ENCODE measurements at places on chromosomes 4 and X. TPM values are rescaled to one million over a fixed set of nuclear protein-coding genes. Genes with fewer than 3 reads are reported as not detected.

GRCh38 chr4:150425161-150425560, 156.8 kb upstream of the MAB21L2 start:
- no peak for DNase-seq

GRCh38 chr4:107902715-107903114, 28.6 kb upstream of the CYP2U1 start:
- no peak for DNase-seq

DNA sequence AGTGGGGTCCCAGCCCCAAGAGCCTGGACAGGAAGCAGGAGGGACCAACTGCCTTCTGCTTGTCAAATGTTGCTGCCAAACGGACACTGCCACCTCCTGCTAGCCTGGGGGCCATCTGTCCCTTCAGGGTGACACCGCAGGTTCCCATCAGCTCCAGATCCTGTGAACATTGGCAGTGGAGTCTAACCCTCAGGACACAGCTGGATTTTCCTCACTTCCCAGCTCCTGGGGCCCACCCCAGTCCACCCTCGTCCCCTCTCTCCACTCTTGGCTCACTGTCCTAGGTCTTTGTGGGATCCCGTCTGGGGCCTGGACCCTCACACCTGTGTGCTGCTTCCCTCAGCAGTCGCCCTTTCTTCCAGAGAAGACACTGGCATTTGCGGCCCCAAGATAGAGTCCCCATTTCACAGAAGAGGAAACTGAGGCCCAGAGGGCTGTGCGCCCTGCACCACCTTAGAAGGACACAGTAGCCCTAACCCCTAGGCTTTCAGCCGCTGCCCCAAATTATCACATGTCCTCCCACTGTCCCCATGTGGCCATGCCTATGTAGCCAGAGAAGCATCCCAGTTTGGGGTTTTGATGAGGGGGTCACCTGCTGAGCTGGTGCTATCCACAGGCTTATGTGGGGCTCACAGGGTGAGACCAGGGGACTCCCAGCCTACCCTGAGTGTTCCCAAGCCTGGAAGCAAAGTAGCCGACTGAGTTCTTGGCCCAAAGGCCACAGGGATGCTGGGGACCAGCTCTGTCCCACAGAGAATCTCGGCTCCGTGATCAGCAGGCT, 20.1 kb downstream of the PPP2R2C start:
- DNase-seq, result no peak

DNA sequence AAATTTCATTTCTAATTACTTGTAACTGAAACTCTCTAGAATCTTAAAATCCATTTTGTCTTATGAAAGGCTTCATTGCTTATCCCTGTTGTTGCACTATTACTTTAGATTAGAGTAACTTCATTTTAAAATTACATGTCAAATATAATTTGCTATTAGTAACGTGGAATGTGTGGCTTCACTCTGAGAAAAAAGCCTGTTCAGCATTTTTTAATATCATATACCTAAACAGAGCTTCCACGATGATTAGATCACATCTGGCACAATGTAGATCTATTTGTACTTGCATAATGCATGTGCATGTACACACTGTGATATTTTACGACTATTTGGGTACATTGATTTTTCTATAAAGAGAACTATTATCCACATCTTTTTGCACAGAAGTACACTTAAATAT, 648.1 kb downstream of the RPA4 start:
- no peak for DNase-seq

DNA sequence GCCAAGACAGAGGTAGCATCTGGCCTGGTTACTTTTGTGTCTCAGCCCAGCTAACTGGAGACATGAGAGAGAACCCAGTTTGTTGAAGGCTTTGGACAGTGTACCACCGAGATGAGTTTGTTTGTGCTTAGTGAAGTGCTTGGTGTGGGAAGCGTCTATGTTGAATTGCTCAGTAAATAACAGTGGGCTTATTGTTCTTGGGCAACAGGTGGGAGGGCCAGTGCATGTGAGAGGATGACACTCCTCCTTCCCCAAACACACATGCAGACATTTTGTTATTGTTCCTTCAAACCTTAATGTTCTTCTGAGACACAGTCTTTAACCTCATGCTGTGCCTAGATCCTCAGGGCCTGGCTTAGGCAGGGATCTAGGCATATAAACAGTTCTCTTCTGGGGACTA, 39.7 kb downstream of the MSN start:
- DNase-seq, result no peak

GRCh38 chrX:154890990-154891639, 5.0 kb downstream of the F8A1 start:
- no peak for DNase-seq

- DNase-seq, result no peak
These were observed 11.2 kb downstream of the CDKN2AIP start for GRCh38 chr4:183455431-183456195.

DNA sequence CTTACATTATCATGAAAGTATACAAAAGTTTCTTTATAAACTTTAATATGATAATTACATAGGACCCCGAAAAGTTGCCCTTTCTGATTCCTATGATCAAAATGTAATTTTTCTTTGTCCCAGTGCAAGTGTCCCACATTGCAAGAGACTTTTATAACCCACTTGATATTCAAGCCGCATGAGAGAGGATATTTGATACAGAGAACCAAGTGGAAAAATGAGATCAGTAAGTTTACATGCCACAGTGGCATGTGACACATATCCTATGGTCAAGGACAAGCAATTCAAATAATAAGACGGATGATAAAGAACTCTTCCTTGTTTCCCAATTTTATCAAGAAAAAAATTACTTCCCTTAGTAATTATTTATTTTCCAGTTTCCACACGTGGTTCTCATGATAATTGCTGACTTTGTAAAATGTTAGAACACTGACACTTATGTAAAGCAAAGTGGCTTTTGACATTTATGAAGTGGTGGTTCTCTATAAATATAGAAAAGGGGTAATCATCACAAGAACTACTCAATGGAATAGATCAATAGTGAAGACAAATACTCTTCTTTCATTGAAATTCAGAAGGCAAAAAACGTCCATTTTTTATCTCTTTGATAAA, 273.7 kb upstream of the NOCT start:
- no peak for DNase-seq

GRCh38 chrX:53817548-53817947, 131.0 kb upstream of the HUWE1 start:
- no peak for DNase-seq

DNA sequence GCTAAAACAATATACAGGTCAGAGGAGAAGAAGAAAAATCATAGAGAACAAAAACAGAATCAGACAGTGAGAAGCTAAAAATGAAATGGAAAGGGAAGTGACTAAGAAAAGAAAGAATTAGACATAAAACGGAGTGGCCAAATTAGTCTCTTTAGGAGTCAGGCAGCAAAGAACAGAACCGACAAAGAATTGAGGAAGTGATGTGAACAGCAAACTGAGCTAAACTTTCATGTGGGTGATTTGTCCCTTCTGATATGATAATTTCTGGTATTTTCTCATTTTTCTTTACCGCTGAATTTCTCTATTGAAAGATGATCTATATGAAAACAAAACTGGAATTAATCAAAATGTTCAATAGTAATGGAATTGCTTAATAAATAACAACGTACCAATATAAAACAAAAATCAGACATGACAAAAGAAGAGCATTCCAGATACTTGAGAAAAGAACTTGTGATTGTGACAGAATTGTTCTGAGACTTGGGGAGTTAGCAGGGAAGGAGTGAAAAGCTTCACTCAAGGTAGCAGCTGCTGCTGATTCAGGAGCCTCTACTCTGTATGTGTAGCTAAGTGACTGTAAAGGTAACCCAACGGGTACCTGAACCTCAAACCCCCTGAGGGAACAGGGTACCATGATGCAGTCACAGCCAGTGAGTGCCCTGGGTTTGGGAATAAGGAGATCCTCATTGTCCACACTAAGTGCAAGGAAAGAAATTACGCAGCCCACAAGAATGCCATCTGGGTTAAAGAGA, 8.8 kb downstream of the TAPT1 start:
- DNase-seq, result no peak

DNA sequence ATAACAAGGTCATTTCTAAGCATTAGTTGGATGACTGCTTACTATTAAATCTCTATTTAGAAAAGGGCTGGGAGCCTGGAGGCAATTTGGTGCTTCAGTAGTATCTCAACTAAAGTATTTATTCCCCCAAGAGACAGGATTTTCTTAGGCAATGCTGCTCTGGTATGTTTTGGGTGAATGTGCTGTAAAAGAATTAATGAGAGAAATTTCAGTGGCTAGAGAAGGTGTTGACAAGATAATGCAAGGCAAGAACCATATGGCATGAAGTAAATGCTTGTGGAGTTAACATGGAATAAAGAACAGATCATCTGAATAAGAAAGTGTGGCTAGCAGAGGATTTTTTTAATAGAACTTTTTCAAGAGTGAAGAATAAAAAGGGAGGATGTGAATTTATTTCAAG, 3.9 kb downstream of the CYP2U1 start:
- DNase-seq, result no peak

DNA sequence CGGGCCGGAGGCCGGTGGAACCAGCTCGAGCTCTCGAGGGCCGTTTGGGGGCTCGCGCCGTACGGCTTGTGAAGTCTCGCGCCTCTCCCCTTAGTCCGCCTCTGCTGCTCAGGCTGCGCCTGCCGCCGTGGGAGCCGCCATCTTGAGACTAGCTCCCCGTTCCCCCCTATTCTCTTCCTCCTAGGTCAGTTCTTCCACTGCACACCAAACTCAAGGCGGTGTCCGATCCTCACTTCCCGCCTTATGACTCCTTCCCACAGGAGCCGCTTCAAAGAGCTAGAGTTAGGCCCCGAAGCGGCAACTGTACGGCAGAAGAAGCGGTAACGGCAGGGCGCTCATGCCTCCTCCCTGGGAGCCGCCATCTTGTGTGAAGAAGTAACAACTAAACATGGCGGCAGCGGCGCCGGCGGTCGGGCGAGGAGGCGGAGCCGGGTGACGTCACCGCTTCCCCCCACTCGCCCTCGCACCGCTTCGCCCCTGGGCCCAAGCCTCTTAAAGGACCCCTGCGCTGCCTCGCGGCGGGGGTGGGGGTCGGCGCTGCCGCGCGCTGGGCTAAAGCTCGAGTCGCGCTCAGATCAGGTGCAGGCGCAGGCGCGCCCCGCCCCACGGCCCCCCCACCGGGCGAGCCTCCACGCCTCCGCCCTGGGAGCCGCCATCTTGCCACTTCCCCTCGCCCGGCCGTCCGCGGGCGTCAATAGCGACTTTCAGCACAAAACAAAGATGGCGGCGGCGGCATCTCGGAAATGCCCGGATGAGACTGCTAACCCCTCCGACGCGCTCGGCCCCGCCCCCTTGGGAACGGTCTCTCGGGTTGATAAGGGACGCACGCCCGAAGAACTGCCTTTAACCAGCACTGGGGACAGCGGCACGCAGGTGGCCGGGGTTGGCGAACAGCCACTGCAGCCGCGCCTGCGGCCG, at the start of gene HCFC1:
Gene HCFC1, minus strand, starts transcription at position 369 of the 918 bp plus-strand sequence. CDS start 978 bp downstream, outside the sequence.
- DNase-seq, result peak; percentile 81

HSFX1 gene
- not detected for total RNA-seq

KIT gene
- total RNA-seq, result 1.2 TPM

IRS4 gene
- total RNA-seq, result 0.10 TPM

FGF16 gene
- not detected for total RNA-seq
